ENCODE measurements at places on chromosomes 6 and 20.

DNA sequence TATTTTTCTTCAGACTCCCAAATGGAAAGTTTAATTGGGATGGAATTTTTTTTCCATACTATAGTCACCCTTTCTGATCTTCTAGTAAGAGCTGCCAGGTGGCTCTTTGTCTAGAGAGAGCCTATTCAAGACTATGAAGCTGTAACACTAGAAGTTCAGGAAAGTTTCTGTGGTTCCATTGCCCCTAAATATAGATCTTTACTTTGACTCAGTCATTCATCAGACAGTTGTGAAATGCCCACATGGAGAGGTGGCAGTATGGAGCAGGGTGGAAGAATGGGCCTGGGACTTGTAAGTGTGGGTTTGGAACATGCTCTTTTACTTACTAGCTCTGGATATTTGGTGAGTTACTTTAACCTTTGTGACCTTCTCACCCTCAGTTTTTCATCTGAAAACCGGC, 87.8 kb downstream of the CTNNBL1 start:
- DNase-seq, result no peak

- no peak for DNase-seq
These were observed 27.9 kb downstream of the CDYL start for GRCh38 chr6:4804095-4804494.

DNA sequence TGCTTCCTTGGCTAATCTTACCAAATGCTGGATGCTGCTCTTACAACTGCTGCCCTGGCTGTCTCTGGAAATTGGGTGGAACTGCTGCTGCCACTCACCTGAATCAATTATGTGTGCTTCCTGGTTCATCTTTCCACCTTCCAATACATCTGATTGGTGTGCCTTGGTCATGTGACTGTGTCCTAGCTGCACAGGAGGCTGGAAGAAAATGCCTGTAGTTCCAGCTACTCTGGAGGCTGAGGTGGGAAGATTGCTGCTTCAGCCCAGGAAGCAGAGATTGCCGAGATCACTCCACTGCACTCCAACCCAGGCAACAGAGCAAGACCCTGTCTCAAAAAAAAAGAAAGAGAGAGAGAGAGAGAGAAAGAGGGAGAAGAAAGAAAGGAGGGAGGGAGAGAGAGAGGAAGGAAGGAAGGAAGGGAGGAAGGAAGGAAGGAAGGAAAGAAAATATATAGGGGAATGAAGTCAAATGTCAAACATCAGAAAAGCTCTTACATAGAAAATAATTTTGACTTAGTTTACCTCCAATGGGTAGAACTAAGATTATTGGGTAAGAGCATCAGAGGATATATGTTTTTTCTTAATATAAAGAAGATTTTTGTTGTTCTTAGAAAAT, 14.1 kb upstream of the PPARD start:
- DNase-seq, result no peak

DNA sequence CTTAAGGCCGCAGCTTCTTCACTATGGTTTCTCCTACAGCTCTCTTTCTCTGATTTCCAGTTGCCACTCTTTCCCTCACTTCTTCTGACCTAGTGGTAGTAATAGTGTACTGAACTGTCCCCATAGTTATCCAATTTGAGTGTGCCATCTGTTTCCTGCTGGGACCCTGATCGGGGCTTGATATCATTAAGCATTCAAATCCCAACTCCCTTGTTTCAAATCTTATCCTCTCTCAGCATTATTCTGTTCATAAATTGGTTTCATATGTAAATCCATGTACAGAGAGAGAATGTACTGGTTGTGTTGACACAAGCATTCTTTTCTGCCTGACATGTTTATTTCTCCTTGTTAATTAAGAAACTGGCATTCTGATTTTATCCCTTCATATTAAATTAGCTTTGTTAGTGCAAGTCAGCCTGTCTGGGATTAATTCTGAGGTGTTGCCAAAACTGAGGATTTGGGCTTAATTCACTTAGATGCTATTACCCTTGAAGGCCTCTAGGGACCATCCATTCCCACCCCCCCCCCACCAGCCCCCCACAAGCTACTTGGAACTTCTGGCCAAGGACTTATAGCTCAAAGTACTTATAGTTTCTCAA, 84.6 kb upstream of the PROKR2 start:
- no peak for DNase-seq

GRCh38 chr20:61529354-61529753, 277.3 kb downstream of the CDH4 start:
- no peak for DNase-seq

GRCh38 chr6:10151144-10151915, 263.5 kb downstream of the TFAP2A start:
- no peak for DNase-seq

DNA sequence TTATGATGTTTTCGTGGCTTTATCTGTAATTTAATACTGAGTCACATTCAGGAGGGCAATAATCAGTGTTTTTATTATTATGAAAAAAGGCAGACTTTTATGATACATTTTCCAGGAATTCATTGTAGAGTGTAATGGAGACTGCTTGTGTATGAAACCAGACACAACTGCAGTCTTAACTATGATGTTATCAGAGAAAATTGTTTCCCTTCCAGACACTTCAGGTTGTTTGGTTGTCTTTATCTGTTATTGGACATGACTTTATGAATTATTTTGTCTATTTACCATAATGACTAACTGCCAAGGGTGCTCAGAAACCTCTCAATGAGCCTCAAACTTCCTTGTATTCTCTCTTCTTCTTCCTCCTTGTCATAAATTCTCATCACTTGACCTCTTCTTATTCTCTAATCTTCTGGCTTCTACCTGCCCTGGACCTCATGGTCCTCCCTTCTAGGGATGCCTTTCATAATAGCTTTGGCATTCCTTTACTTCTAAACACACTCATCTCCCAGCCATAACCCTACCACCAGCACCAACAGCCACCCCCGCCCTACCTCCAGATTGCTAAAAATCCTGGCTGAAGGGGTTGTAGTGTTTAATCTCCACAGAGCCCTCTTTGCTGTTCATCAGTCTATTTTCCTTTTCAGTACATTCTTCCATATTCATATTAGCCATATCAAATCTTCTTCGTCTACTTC, 492.5 kb downstream of the CDKAL1 start:
- no peak for DNase-seq

GRCh38 chr6:140500849-140501248, 1126.4 kb upstream of the CITED2 start:
- no peak for DNase-seq

DNA sequence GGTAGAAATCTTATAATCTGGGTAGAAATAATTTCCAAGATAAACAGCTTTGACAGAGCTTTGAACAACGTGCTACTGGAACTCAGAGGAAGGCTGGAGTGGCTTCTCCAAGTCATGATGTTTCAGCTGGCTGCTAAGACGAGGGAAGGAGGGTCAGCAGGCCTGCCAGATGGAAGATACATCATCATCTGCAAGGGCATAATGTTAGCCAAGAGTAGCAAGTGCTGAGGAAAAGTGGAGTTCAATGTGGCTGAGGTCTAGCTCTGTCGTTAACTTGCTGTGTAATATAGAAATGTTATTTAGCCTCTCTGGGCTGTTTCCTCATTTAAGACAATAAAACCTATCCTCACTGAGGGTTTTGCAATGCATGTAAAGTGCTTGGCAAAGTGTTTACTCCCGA, 35.1 kb downstream of the RGS17 start:
- DNase-seq, result no peak

DNA sequence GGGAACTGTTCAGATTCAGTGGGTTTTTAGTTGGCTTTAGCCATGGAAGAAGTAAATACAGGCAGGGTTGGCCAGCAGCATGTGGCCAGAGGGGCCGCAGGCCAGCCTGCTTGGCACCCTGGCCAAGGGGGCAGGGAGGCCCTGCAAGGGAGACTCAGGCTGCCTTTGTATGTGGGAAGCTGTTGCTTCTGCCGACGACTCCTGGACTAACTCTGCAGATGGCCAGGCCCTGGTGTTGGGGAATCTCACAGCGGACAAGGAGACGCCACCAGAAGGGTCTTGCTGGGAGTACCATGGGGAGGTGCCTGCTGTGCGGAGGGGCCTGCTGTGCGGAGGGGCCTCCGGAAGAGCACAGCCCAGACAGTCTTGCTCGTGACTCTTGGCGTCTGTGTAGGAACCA, 25.2 kb downstream of the PYGB start:
- no peak for DNase-seq

GRCh38 chr20:49620364-49621240, 52.7 kb upstream of the PTGIS start:
- DNase-seq, result no peak

GRCh38 chr6:837380-837779, 144.4 kb upstream of the EXOC2 start:
- DNase-seq, result no peak

DNA sequence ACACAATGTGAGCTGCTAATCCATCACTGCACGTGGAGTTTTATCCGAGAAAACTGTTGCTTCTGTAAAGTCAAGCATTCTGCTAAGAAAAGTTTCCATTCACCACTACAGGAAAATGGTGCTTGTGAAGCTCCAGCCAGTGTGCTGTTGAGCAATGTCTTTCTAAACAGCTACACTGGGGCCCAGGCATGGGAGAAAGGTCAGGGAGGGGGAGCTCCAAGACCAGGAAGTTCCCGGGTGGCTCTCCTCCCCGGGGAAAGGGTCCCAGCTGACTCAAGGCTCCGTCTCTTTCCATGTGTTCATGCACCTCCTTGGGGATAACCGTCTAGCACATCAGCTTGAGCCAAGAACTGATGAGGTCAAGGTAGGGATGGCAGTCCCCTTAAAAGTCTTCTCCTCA, 20.5 kb downstream of the RPP40 start:
- DNase-seq, result no peak

DNA sequence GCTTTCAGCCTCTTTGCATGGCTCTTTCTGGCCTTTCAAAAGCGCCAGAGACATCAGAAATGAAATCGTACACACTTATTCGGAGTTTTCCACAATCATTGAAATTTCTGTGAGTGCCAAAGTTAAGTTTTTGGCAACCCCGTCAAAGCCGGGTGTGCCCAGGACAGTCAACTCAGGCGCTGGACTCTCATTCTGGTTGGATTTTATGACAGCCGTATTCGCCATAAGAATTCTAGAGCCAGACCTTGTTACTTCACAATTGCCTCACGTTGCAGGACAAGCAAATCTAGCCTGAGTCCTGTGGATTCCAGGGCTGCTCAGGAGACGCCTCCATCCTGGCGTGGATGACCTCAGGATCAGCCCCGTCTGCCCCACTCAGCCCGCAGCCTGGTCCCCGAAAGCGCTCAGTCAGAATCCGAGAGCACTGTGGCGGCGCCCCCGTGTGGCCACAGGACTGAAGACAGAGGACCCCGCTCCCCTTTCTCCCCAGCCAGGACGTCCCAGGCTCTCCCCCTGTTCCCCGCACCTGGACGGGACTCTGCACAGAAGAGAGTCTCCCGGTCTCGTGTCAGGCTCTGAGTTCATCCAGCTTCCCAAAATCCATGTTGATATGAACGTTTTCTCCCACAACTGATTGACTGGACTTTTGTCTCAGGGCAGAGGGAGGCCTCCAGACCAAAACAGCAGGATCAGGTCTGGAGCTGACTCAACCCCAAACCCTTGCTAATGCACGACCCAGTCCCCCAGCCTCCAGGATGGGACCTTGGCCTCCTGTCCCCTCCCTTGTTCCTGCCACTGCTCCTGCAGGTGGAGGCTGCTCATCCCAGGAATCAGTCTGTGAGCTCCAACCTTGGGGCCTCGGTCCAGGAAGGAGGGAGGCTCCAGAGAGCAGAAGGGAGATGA, 38.2 kb downstream of the MICA start:
- peak; percentile 34 for DNase-seq

DNA sequence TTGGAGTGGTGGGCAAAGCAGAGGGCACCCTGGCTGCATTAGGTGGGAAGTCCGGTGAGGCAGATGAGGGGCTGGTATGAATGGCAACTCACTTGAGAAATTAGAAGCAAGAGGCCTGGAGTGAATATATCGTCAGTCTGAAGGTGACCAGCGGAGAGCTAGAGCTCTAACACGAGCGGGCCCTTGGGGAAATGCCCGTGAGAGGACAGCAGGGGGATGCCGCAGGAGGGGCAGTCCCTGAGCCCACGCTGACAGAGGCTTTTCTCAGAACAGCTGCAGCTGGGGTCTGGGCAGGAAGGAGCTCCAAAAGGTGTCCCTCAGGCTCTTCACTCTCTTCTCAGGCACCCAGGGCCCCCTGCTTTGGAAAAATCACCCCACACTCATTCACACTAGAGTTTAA, 32.0 kb upstream of the CD93 start:
- DNase-seq, result no peak

- DNase-seq, result no peak
These were observed 17.4 kb downstream of the MYLK4 start for GRCh38 chr6:2733324-2733723.

GRCh38 chr6:121505284-121505683, 69.8 kb downstream of the GJA1 start:
- DNase-seq, result no peak

GRCh38 chr6:138797806-138798446, 2.0 kb downstream of the ECT2L start:
- DNase-seq, result no peak

Measured in right renal pelvis (tissue), 4 donors.